Activated CD8-positive, alpha-beta T cell treated with anti-CD3 and anti-CD28 coated beads, Interleukin-2, amount 10 ng/mL, durations not matched to agents 7 days and 5 days (primary cell): ENCODE measurements at places on chromosomes 2 and 18.

GRCh38 chr2:204982303-204982702 lies 437.0 kb downstream of the PARD3B start:
- no peak for DNase-seq
- H3K4me1 ChIP-seq, result peaks cover 12% of the 10 kb centered on the region
- H3K4me3 ChIP-seq, result no peak overlapping the region
- H3K27me3 ChIP-seq, result no peaks in the 10 kb centered on the region
- peak overlapping the region; percentile 50 for H3K27ac ChIP-seq

- no peaks in the 10 kb centered on the region for H3K4me1 ChIP-seq
- no peak overlapping the region for H3K4me3 ChIP-seq
- DNase-seq, result peak; percentile 21
- H3K27me3 ChIP-seq, result no peaks in the 10 kb centered on the region
- no peaks in the 10 kb centered on the region for H3K36me3 ChIP-seq
These were observed 582.4 kb upstream of the RAB6C start for GRCh38 chr2:129396980-129397599.

- no peaks in the 10 kb centered on the region for H3K27me3 ChIP-seq
- H3K4me3 ChIP-seq, result no peak overlapping the region
- H3K36me3 ChIP-seq, result peaks cover 17% of the 10 kb centered on the region
- H3K4me1 ChIP-seq, result peaks cover 10% of the 10 kb centered on the region
- DNase-seq, result no peak
These were observed 164.1 kb downstream of the TMEM247 start for GRCh38 chr2:46643493-46643892.

DNA sequence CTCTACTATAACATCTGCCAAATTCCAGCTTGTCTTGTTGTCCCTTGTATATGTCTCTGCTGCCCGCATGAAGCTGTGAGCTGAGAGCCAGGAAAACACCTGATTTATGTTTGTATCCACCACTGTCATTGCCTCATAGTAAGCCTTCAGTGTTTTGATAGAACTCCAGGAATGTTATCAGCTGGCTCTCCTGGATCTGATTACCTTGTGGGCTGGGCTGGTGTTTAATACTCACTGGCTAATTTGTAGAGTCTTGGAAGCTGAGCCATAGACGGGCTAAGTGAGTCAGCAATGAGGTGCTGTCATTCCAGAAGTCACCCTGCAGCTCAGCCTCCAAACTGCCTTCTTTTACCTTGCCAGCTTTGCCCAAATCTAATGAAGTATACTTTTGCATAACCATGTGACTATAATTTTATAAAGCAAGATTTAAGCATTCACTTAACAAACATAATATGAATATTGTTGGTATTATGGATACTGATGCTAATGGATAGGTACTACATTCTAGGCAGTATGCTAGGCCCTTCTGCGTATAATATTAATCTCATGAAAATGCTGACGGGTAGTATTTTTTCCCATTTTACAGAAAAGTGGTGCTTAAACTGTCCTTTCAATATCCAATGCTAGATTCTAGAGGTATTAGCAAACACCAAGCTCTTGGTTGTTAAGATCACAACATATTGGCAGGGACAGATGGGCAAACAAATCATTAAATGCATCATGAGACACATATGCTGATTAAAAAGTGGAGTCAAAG lies 62.7 kb upstream of the GATA6 start:
- DNase-seq, result no peak
- no peaks in the 10 kb centered on the region for H3K4me1 ChIP-seq
- no peak overlapping the region for H3K4me3 ChIP-seq
- no peak overlapping the region for H3K27ac ChIP-seq
- H3K36me3 ChIP-seq, result no peaks in the 10 kb centered on the region

GRCh38 chr2:161994761-161995520 lies 79.1 kb downstream of the DPP4 start:
- no peaks in the 10 kb centered on the region for H3K27me3 ChIP-seq
- H3K27ac ChIP-seq, result peak overlapping the region; percentile 92
- DNase-seq, result no peak
- H3K36me3 ChIP-seq, result peaks cover 87% of the 10 kb centered on the region
- peak overlapping the region; percentile 60 for H3K4me3 ChIP-seq
- H3K4me1 ChIP-seq, result peaks cover 89% of the 10 kb centered on the region

GRCh38 chr2:84904717-84905174 lies 710 bp upstream of the TMSB10 start:
- H3K27me3 ChIP-seq, result peaks cover 2% of the 10 kb centered on the region
- DNase-seq, result peak; percentile 66
- peaks cover 53% of the 10 kb centered on the region for H3K36me3 ChIP-seq
- H3K27ac ChIP-seq, result peak overlapping the region; percentile 94
- H3K4me1 ChIP-seq, result peaks cover 71% of the 10 kb centered on the region
- peak overlapping the region; percentile 93 for H3K4me3 ChIP-seq

- H3K4me1 ChIP-seq, result no peaks in the 10 kb centered on the region
- peak; percentile 25 for DNase-seq
- H3K4me3 ChIP-seq, result no peak overlapping the region
- H3K36me3 ChIP-seq, result no peaks in the 10 kb centered on the region
- no peak overlapping the region for H3K27ac ChIP-seq
- no peaks in the 10 kb centered on the region for H3K27me3 ChIP-seq
These were observed 784.1 kb upstream of the FANCL start for GRCh38 chr2:59025157-59025757.

DNA sequence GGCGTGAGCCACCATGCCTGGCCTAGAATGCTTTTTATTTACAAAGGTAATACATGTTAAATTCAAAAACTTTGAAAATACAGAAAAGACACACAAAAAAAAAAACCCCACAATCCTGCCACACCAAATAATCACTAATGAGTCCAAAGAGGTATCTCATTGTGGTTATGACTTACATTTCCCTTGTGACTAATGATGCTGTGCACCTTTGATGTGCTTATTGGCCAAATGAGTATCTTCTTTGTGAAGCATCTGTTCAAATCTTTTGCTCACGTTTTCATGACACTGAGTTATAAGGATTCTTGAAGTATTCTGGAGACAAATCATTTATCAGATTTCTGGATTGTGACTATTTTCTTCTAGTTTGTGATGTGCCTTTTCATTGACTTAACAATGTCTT lies 6.4 kb upstream of the NLRC4 start:
- H3K27ac ChIP-seq, result no peak overlapping the region
- H3K4me3 ChIP-seq, result no peak overlapping the region
- H3K4me1 ChIP-seq, result no peaks in the 10 kb centered on the region
- peaks cover 2% of the 10 kb centered on the region for H3K27me3 ChIP-seq
- DNase-seq, result no peak

- peaks cover 19% of the 10 kb centered on the region for H3K4me1 ChIP-seq
- H3K27ac ChIP-seq, result no peak overlapping the region
- no peak for DNase-seq
- H3K36me3 ChIP-seq, result no peaks in the 10 kb centered on the region
- no peak overlapping the region for H3K4me3 ChIP-seq
These were observed 21.7 kb upstream of the IHH start for GRCh38 chr2:219082332-219082958.

GRCh38 chr2:172970660-172971059 lies 105.0 kb upstream of the MAP3K20 start:
- peaks cover 11% of the 10 kb centered on the region for H3K4me1 ChIP-seq
- peak; percentile 42 for DNase-seq
- H3K27ac ChIP-seq, result no peak overlapping the region
- peaks cover 8% of the 10 kb centered on the region for H3K27me3 ChIP-seq

- no peaks in the 10 kb centered on the region for H3K4me1 ChIP-seq
- H3K27me3 ChIP-seq, result no peaks in the 10 kb centered on the region
- no peaks in the 10 kb centered on the region for H3K36me3 ChIP-seq
- H3K4me3 ChIP-seq, result no peak overlapping the region
- no peak overlapping the region for H3K27ac ChIP-seq
These were observed 272.6 kb upstream of the UBE2E3 start for GRCh38 chr2:180707884-180708205.

DNA sequence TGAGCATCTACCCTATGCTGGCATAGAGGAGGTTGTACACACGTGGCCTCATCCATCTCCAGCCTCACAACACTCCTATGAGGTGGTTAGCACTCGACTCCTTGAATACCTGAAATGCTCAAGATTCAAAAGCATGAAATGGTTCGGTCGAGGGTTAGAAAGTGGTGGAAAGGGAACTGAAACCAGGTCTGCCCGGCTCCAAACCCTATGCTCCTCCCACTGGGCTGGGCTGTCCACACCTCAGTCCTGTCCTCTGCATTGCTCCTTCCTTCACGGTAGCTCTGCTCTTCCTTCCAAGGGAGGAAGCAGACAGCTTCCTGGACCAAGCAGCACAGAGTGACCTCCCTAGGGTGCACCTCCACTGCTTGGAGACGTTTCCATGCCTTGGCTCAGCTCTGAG lies 565.2 kb upstream of the ID2 start:
- no peak overlapping the region for H3K4me3 ChIP-seq
- H3K27ac ChIP-seq, result no peak overlapping the region
- peaks cover 9% of the 10 kb centered on the region for H3K4me1 ChIP-seq
- no peak for DNase-seq
